ENCODE measurements at places on chromosomes 12 and 14.

DNA sequence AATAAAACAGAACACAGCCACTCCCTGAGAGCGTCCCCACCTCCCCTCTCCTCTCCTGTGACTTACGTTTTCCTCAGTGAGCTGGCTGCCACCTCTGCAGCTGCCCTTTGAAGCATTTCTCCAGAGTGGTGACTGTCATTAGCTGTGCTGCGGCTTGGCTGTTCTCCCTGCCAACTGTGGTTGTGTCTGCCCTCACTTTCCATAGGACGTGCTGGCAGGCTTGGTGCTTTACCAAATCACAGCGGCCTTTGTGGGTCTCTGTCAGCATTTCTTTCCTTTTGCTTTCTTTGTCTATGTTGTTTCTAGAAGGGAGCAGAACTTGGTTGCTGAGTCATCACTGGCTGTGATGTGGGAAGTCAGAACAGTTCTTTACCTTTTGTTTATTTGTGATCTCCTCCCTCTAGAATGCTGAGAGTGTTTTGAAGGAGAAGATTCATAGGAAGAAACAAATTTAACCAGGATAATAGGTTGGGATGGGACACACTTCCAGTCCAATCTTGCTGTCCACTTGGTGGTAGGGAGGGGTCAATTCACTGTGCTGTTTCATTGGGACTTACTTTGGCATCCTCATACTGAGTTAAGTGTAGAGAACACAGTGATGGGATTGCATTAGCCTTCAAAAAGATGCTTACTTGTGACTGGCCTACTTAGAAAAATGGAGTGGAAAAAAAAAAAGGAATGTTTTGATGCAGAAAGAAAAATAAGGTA, 88.2 kb downstream of the TMX1 start:
- DNase-seq: no peak

DNA sequence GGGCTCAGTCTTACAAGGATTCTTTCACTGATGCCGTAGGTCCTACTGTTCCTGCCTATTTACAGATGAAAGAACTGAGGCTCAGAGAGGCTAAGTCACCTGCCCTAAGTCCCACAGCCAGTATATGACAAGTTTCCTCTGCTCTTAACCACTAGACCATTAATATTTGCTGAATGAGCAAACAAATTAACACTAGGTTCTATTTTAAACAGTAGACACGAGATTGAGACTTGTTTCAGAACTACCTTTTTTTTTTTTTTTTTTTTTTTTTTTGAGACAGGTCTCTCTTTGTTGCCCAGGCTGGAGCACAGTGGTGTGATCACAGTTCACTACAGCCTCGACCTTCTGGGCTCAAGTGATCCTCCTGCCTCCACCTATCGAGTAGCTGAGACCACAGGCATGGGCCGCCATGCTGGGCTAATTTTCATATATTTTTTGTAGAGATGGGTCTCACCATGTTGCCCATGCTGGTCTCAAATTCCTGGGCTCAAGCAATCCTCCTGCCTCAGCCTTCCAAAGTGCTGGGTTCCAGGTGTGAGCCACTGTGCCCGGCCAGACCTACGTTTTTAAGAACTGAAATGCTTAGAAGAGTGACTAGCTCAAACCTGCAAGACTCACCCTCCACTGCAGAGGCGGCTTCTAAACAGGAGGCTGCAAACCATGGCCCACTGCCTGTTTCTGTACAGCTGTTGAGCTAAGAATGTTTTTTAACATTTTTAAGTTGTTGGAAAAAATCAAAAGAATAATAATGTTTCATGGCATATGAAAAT, 12.9 kb downstream of the SYNE3 start:
- DNase-seq: no peak

- no peak for DNase-seq
These were observed 5.1 kb upstream of the TMED10 start for GRCh38 chr14:75181293-75182062.

DNA sequence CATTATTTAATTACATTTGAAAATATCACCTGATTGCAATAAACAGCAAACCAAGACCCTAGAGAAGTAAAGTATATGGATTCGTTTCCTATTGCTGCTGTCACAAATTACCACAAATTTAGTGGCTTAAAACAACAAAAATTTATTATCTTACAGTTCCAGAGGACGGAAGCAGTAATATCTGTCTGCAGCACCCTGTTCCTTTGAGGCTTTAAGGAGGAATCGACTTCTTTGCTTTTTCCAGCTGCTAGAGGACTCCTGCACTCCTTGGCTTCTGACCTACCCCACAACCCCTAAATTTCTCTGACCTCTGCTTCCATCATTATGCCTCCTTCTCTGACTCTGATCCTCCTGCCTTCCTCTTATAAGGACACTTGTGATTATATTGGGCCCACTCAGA, 23.8 kb upstream of the PPM1A start:
- DNase-seq: no peak

DNA sequence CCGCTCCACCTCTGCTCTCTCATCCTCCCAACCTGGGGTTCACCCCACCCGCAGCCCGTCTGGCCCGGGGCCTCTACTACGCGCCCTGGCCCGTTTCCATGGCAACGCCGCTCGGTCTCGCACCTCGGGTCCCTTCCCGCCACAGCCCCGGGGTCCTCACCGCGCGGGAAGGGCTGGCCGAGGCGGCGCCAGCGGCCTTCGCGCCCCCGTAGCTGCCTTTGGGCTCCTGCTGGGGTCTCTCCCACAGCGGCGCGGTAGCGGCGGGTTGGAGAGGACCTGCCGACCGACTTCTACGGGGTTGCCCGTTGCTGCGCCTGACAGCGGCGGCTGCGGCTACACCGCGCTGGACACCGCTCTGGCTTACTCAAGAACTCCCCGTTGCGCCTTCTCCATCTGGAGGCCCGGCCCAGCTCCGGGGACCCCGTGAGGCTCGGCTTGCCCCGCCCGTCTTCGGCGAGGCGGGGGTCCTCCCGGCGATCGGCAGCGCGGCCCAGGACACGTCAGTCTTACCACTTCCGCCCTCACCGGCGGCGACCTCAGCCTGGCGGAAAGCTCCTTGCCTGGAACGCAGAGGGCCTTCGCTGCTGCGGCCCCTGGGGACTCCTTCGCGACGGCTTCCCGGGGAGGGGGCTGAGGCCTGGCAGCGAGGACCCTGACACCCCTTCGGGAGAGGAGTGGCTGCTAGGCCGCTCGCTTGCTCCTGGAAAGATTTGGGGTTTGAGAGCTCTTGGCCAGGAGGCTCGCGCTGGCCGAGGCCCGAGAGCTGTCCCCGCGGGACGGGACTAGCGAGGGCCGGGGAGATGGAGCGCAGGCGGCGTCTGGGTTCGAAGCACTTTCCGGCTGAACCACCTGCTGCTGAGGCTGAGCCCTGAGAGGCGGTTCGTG, at the start of gene TM9SF1:
Gene TM9SF1, minus strand, starts transcription at position 256 of the 885 bp plus-strand sequence. CDS start 422 bp downstream, outside the sequence.
- peak; percentile 90 for DNase-seq

DNA sequence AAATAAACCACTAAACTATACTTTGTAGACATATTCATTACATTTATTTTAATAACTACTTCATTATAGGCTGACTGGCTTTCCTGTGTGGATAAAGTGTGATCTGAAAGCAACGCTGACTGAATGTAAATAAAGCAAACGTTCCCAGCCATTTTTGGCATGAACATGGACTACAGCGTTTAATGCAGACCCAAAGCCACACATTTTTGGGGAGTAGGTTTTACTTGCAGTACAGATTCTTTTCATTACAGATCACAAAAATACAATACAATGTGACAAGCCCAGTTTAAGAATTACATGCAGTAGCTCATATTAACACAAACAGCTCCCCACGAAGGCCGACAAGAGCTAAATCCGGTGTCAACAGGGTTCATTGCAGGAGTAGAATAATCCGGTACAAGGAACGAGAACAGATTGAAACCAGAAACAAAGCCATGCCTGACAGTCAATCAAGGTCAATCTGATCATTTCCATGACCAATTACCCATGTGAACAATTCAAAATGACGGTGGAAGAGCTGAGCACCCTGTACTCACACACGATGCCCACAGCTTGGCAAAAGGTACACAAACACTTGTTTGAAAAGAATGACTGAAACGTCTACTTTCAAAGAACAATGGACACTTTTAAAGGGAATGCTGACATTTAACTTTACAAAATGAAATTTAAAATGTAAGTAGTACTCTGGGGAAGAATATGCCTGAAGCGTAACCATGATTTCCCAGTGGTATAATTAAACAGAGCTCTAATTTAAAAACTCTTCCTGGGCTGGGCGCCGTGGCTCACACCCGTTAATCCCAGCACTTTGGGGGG, 5.3 kb downstream of the BAG5 start:
- DNase-seq: no peak

DNA sequence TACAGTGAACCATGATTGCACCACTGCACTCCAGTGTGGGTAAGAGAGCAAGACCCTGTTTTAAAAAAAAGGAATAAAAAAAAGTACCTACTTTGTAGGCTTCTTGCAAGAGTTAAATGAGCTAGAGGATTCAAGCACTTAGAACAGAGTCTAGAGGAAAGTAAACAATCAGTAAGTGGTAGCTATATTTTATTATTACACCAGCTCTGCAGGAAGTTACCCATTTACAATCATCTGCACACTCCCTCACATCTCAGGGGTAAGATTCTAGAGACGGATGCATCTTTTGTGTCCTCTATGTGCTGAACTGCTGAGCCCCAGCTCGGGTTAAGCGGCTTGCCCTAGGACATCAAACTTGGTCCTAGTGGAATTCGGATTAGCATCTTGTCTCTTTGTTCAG, 67.3 kb downstream of the KCNK10 start:
- no peak for DNase-seq

DNA sequence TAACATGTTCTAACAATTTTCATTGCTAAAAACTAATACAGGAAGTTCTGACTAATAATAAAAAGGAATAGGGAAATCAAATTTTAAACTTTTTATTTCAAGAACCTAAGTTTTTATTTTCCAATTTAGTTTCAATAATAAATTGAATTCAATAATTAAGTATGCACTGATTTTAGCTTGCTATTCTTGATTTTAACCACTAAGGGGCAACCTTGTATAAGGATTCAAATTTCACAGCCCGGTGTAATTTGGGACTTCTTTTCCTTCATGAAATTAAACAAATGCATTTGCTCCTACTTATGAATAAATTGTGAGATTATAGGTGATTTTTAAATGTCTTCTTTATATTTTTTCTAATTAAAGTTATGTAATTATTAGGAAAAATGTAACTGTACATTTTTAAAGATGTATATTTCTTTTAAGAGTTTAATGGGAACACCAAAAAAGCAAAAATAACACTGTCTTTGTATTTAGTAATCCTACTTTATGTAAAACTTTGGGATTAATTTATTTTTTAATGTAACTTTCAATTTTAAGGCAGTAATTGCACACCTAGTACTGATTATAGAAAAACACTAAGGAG, 241.4 kb upstream of the PDZRN4 start:
- peak; percentile 13 for DNase-seq

Measured in germinal center (tissue), 1 donor.